GM04504 (cell line): ENCODE measurements at places on chromosomes 13 and 19.

DNA sequence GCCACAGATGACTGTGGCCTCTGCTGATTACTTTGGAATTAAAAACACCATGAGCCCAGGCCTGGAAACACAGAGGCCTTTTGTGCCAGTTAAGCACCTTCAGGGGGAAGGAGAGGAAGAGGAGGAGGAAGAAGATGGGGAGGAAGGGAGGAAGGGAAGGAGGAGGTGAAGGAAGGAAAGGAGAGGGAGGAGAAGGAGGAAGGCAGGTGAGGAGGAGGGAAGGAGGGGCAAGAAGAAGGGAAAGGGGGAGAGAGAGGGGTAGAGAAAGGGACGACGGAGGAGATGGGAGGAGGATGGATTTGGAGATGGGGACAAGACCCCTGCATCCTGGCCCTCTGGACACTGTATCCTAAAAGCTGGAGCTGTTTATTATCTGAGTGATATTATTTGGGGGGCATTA, 231.0 kb downstream of the UQCRFS1 start:
- no peak for DNase-seq

DNA sequence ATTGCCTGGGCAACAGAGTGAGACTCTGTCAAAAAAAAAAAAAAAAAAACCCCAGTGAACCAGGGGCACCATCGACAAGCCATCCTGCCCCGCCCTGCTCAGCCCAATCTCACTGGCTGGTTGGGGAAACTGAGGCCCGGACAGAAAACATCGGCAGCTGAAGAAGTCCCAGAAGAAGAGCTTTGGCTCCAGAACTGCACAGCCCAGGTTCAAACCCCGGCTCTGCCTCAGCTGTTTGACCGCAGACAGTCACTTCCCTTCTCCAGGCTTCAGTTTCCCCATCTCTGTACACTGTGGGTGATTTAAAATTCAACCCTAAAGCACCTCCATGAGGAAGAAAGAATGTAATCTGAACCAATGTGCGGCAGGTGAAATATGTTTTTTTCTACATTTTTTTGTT, 9.4 kb upstream of the SEMA6B start:
- no peak for DNase-seq

DNA sequence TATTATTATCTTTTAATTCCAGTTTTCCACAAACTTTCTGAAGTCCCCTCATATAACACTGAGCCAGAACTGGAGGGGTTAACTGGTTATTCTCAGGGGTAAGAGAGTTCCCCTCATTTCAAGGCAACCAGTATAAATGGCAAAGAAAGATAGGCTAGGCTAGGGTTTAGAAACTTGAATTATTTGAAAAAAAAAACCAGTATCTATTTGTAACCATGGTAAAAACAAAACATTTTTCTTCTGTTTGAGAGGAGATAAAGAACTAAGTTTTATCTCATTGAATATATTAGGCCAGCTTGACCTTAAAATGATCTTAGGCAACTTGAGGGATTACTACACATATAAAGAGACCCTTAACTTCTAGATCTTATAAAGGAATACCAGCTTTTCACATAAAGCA, 19.6 kb downstream of the SUPT20H start:
- DNase-seq = no peak

DNA sequence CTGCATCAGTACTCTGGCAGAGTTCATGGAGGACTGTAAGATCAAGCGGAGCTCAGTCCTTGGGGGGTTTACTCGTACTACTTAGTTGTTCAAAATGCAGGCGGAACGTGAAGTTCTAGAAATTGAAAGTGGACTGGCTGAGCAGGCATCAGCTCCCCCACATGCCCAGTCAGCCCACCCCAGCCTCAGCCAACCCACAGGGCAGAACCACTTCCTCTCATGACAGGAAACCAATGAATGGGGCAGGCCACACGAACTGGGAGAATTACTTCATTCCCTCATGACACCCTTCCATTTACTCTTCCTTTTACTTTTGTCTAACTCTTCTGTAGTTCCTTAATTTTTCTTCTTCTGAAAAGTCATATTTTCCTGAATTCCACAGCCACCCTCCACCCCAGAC, 71.9 kb downstream of the FLT1 start:
- DNase-seq = no peak

DNA sequence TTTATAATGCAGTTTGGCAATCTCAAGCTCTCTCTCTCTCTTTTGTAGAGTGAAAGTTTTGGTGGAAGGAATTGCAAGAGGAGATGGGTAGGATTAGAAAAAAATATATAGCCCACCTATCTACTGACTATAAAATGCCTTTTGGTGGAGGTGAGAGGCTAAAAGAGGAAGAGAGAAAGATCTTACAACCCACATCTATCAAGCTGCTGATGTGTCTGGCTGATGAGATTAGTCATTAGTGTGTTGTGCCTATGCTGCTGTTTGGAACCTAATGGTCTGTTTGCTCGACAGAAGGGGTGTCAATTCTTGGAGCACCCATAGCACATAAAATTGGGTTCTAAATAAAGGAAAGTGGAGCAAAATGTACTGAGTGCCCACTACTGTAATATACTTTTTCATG, 411.0 kb downstream of the HS6ST3 start:
- no peak for DNase-seq

DNA sequence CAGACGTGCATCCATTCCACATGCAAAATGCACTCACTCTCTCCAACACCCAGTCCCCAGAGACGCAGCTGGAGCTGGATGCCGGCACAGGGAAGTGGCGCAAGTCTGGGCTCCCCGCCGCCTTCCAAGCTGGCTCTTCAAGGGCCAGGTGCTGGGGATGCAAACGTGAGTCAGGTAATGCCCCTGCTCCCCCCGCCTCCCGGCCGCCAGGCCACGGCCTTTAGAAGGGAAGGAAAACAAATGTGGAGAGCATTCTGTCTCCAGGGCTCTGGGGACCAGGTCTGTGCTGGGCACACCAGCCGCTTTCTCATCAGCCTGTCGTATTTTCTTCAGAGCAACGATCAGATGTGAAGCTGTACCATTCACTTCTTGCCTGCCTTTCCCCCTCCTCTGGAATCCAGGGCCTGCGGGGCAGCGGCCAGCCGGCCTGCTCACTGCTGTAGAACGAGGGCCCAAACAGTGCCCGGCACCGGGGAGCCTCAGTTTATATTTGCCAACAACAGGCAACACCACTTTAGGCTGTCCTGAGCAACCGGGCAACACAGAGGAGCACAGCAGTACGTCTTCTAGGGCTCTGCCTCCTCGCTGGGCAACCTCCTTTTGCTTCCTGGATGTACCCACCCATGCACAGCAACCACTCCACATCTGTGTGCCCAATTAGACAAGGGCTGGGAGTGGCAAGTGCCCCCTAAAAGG, 3.8 kb downstream of the RAB20 start:
- DNase-seq = no peak

- no peak for DNase-seq
Observed at GRCh38 chr13:41552031-41552430, 94.7 kb downstream of the RGCC start.

DNA sequence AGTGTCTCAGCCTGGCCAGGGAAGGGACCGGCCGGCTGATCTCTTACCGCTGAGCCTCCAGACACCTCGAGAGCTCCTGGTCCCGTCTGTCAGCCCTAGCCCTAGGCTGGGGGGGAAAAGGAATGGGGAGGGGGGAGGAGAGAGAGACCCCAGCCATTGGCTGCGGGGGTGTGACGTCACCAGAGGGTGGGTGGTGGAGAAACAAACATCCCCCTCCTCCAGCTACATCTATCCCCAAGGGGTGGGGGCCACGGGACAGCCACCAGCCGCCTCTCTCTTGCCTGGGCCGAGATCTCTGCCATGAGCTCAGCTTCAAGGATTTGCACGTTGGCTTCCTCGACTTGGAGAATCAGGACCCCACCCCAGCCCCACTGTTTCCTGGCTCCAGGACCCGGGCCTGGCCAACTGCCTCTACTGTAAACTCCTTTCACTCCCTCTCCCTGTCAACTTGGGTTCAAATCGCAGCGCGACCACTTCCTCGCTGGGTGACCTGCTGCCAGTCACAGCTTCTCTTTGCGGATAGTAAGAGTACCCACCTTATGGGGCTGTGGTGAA, at the start of gene PRX:
PRX (minus strand) TSS at position 88 of the 555 bp plus-strand sequence. CDS start 5,446 bp downstream, outside the sequence.
- no peak for DNase-seq

GRCh38 chr13:38674208-38674607, 12.7 kb upstream of the FREM2 start:
- DNase-seq = no peak

DNA sequence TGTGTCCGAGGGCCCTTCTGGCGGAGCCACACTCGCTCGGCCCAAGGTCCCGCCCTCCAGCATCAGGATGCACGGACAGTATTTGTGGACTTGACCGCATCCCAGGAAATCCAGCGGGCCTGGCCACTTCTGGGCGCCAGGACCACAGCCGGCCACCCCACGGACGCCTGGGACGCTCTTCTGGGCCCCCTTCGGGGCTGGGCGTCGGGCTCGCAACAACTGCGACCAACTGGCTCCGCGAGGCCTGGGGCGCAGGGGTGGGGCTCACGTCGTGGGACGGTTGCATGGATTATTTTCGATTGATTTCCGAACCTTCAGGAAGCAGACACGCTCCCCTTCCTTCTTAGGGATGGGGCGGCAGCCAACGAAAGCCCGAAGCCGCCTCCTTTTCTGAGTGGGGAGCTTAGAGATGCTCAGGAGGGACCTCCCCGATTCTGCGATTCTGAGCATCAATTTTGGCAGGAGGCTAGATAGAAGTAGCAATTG, 521 bp upstream of the NUP58 start:
- DNase-seq = no peak

GRCh38 chr19:51125421-51126075, 842 bp downstream of the SIGLEC9 start:
- DNase-seq = no peak

DNA sequence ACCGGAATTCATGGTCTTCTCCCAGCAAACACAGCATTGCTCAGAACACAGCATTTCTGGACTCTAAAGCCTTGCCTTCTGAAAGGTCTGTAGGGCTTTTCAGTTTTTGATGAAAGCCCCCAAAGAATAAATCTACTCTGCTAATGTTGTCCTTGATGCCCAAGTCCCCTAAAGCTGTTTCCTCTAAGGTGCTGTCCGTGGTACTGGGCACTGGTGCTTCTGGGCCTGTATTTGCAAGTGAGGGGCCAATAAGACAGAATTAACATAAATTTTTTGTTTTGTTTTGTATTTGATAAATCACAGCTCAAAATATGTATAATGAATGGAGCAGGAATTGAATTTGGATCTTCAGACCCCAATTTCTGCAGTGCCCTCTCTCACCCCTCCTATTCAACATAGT, 12.1 kb upstream of the LGALS13 start:
- no peak for DNase-seq

DNA sequence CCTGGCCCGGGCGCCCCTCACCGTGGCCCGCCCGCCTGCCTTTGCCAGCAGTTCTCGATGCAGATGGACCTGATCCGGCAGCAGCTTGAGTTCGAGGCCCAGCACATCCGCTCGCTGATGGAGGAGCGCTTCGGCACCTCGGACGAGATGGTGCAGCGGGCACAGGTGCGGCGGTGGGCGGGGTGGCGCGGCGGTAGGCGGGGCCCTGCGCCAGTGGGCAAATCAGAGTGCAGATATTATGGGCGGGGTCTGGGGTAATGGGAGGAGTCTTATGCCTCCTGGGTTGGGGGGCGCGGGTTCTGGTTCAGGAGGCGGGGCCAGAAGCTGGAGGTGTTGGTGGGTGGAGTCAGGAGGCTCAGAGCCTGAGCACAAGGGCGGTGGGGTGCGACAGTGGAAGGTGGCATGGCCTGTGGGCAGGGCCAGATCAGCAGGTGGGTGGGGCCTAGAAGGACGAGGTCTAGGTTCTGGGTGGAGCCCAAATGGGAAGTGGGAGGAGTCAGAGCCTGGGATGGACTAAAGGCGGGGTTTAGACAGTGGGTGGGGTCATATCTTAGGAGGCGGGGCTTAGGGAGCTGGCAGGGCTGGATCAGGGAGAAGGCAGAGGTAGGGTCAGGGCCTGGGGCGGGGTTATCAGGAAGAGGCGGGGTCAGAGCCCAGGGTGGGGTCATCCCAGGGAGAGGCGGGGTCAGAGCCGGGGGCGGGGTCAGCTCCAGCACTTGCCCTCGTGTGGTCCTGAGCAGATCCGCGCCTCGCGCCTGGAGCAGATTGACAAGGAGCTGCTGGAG, 5.6 kb downstream of the APC2 start:
- DNase-seq = no peak

- no peak for DNase-seq
Observed at GRCh38 chr13:32734511-32734910, 148.3 kb downstream of the PDS5B start.

GRCh38 chr19:328025-328505, 16.5 kb downstream of the MIER2 start:
- no peak for DNase-seq

DNA sequence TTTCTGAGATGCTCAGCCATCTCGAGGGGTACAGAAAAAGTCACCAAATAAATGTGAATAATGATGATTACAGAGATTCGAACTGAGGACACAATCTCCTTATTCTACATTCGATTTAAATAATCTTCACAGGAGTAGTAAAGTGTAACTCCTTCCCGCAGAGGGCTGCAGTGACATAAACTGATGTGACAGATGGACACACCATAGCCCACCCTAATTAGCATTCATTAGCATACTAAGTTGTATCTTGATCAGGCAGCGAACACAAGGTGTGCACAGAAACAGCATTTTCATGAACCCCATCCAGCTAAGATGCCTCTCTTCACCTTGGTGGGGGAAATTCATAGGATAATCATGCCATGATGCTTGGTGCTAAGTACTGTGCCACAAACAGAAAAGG, 83.0 kb downstream of the TNFSF11 start:
- DNase-seq = no peak
